ENCODE measurements at places on chromosomes 1 and 21.

DNA sequence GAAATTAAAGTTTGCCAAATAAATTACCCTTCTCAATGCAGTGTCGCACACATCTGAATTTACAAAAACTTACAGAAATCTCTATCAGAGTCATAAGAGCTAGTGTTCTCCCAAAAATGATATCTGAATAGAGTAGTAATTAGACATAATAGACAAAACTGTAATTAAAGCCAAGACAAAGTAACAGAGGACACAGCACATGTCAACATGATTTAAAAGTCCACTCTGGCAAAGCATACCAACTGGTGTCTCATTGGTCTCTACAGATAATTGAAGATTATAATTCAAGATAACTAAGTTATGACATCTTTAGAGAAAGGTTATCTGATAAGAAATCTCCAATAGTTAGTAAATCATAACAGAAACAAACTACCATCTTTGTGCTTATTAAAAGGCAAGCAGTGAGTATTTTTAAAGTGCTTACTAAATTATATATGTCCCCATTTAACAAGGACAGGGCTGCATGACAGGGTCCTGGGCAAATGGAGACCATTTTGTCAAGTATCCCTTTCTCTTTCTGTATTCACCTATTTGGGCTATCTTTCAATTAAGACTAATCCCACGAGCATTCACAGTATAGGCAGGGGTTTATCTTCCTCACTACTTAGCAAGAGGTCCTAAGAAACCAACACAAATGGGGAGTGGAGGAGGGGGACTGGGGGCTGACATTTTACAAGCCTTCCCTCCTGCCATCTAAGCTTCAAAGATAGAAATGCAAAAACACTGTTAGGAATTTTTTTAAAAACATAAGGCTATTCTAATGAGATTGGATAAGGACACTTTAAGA lies 26.0 kb downstream of the PTP4A2 start:
- DNase-seq: no peak

DNA sequence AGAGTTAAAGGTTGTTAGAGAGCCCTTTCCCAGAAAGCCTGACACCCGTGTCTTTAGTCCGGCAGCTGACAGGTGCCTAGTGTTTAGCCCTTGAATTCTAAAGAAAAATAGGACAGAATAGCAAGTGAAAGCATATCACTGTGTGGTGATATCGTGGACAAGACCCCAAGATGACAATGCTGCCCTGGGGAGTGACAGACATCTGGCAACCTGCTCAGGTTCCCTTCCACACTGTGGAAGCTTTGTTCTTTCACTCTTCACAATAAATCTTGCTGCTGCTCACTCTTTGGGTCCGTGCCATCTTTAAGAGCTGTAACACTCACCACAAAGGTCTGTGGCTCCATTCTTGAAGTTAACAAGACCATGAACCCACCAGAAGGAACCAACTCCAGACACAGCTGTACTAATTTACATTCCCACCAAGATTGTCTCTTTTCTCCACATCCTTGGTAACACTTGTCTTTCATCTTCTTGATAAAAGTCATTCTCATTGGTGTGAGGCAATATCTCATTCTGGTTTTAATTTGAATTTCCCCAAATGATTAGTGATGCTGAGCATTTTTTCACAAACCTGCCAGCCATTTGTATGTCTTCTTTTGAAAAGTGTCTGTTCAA lies 107.6 kb upstream of the SGIP1 start:
- DNase-seq: no peak

DNA sequence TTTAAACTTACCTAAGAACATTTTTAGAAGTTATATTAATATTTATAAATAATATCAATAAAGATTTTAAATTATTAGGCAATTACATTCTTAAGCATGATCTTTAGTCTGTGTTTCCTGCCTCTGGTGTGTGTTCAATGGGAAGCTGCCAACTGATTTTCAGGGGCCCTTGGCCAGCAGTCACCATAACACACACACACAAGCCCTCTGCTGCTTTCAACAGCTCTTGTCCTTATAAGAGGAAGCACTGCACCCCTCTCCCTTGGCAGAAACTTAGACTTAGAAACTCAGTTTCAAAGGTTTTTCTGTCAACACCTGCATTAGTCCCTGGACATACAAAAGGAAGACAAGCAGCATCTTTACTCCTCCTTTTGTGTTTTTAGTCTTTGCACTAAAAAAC lies 81.4 kb downstream of the VAV3 start:
- DNase-seq: no peak

GRCh38 chr21:43904331-43904781 lies 39.3 kb downstream of the AGPAT3 start:
- no peak for DNase-seq

GRCh38 chr1:34808051-34808810 lies 15.4 kb downstream of the GJA4 start:
- no peak for DNase-seq

DNA sequence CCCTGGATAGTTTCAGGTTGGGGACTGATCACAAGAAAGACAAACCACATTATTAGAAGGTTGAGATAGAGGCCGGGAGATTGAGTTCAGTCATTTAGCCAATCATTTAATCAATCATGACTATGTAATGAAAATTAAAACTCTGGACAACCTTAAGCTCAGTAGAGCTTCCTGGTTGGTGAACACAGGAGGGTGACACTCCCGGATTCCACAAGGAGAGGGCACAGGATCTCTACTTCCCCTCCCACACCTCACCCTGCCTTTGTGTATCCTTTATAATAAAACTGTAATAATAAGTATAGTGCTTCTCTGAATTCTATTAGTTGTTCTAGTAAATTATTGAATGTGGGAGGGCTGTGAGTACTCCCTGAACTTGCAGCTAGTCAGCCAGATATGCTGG lies 150.1 kb downstream of the PIK3R3 start:
- no peak for DNase-seq

DNA sequence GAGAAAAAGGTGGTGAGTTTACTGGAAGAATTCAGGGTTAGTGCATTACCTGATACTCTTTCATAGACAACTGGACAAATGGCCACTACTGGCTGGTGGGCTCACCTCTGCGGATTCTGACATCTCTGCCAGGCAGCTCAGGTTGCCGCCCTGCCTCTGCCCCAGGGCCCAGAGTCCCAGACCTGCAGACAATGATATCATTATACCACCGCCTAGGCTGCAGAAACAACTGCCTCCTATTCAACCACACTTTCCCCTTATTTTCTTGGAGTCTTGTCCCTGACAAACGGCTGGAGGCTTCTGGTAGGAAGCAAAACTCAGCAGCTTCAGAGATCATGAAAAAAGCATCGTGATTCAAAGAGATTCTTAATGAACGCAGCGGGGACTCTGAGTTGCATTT lies 37.0 kb downstream of the IRF2BP2 start:
- no peak for DNase-seq

GRCh38 chr1:40740997-40741736 lies 42.4 kb upstream of the KCNQ4 start:
- no peak for DNase-seq

DNA sequence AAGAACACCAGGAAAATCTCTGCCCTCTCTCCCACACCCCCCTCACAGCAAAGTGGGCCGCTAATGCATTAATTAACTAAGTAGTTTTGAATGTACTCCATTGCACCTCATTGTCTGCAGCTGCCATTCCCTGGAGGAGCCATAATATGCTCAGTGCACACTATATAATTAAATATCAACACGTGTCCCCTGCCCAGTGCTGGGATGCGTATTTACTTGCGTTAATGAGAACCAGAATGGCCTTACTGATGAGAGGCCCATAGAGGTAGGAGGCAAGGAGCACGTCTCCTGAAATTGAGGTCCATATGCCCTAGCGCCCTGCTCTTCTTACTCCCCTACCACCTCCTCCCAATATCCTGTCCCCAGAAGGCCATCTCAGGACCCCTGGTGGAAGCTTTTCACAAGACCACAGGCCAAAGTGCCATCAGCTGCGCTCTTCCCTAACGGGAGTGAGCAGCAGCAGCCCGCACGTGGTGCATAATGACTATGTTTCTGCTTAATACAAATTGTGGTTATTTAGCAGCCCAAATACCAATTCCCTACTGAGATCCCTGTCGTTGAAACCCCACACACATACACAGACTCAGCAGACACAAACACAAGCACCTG lies 76.8 kb downstream of the PLXNA2 start:
- DNase-seq: no peak

- DNase-seq: no peak
These were observed 191.4 kb downstream of the MIS18A start for GRCh38 chr21:32087447-32087846.

- no peak for DNase-seq
These were observed 54.5 kb upstream of the TIAM1 start for GRCh38 chr21:31398574-31398973.

GRCh38 chr1:64757213-64757612 lies 12.3 kb downstream of the RAVER2 start:
- DNase-seq: no peak

DNA sequence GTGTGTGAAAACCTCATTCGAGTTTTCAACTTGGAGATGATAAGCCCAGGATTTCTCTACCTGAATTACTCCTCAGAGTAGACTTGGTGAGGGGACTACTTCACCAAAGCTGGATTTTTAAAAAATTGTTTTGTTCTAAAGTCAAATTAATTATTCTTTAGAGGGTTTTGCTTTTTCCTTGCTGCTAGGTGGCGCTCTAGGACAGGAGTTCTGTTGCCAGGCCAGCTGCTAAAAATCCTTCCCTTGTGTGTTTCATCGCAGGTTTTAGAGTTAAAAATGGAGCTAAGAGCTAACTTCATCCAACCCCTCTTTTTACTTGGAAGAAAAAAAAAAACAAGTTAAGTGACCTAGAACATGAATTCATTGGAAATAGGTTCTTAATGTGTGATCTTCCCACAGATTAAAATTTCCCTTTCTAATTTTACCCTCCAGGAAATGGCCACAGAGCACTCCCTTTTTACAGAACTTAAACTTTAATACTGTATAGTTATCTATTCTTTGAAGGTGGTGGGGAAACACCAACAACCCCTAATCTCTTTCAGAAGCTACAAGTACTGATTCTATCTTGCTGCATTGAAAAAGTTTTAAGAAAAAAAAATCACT lies 36.7 kb upstream of the FAM163A start:
- peak; percentile 73 for DNase-seq

DNA sequence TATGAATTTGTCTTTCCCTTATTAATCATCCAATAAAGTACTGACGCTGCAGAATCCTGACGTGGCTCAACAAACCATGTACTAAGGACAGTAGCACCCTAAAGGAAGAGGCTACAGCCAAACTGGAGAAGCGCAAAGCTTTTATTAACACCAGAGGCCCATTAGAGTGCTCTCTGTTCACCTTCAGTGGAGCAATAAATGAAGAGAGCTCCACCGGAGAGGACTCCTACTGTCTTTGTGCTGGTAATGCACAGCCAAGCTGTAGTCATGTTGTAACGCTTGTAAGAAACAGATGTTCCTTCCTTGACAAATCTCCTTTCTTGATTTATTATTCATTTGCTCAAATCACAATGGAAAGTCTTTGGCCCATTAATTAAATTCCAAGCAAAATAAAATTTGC lies 220.7 kb upstream of the RRP15 start:
- no peak for DNase-seq

- peak; percentile 45 for DNase-seq
These were observed 19.5 kb downstream of the MAPKAPK2 start for GRCh38 chr1:206704226-206704625.

- DNase-seq: no peak
These were observed 40.1 kb downstream of the CHAF1B start for GRCh38 chr21:36425286-36425685.

- peak; percentile 64 for DNase-seq
These were observed 20.9 kb downstream of the HENMT1 start for GRCh38 chr1:108639899-108640560.

DNA sequence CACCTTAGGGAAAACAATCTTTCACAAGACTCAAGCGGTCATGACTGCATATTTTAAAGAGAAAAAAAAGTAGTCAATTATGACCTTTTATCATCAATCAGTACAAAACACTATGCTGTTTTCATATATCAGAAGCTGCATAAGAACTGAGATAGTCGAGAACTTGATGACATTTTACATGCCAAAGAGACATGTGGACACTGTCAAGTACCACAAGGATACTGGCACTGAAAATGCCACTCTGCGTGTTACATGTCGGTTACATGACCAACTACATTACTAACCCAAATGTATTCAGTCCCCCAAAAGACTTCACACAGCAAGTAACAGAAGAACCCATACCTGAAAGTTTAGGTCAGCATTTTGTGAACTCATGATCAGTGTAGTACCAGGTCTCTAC lies 975.0 kb upstream of the ADGRL4 start:
- DNase-seq: no peak

GRCh38 chr1:93839307-93839706 lies 39.7 kb downstream of the DNTTIP2 start:
- peak; percentile 23 for DNase-seq

GRCh38 chr1:31952825-31953220 lies 14.7 kb upstream of the PTP4A2 start:
- no peak for DNase-seq

- no peak for DNase-seq
These were observed 108.0 kb downstream of the HLCS start for GRCh38 chr21:36858320-36858957.

- no peak for DNase-seq
These were observed 1.2 kb upstream of the KCNE1 start for GRCh38 chr21:34513129-34513675.

DNA sequence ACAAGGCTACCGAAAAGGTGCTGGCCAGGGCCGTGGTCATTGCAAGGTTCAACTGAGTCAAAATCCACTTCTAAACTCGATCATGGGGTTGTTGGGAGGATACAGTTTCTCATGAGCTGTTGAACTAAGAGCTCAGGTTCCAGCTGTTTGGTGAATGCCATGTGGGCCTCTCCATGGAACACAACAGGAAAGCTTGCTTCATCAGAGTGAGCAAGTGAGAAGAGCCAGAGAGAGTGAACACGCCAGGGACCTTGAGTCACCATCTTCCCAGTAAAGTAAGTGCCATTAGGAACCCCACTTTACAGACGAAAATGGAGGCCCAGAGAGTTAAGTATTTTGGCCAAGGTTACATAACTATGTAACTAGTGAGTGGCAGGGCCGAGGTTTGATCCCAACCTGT lies 475.1 kb upstream of the VAMP3 start:
- DNase-seq: no peak

GRCh38 chr1:161258439-161259344 lies at the start of gene PCP4L1:
PCP4L1 (plus strand) TSS chr1:161258745; CDS start chr1:161258975, 230 bp downstream.
- peak; percentile 48 for DNase-seq

GRCh38 chr1:92709738-92710137 lies 75.2 kb downstream of the EVI5 start:
- no peak for DNase-seq
